ENCODE measurements at places on chromosomes 7 and 10.

- no peak for DNase-seq
Observed at GRCh38 chr10:30176776-30177533, 117.6 kb upstream of the JCAD start.

DNA sequence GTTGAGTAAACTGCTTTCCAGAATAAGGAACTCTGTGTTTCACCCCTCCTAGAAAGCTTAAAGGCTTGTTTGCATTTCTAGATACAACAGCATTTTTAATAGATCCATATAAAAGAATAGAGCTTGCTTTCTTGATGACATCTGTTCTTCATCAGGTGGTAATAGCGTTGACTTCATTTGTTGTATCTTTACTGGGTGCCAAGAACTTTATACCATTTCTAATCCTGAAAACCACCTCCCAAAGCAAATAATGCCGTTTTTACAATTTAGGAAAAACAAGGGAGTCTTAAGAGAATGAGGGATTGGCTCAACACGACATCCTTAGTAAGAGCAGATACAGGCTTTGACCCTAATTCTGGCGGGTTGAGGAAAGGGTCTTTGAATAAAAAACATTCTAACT, 993.4 kb downstream of the TYW1 start:
- no peak for DNase-seq

- no peak for DNase-seq
Observed at GRCh38 chr10:62843600-62843999, 27.4 kb upstream of the EGR2 start.

DNA sequence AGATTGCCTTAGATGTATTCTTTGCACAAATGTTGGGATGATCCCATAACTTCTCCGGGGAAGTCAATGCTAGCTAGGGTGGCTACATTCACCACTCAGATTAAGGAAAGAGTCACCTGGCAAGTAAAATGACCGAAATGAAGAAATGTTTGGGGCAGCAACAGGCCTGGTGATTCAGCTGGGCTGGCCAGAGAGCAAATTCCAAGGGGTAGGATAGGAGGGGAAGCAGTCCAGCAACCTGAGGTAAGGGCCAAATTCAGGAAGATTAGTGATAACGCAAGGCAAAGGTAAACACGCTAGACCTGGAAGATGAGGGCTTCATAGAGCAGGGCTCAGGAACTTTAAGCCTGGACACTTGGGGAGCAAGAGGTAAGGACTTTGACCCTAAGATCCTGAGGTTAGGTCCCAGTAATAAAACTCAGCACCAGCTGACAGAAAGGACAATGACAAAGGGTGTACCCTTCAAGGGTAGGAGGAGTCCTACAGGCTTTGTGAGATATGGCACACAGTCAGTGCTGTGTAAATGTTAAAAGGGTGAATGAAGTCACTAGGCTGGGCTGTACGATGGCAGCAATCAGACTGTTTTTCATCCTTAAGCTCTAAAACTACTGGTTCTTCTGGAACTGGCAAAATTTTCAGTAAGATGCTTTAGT, 22.7 kb upstream of the SMNDC1 start:
- DNase-seq, result no peak

DNA sequence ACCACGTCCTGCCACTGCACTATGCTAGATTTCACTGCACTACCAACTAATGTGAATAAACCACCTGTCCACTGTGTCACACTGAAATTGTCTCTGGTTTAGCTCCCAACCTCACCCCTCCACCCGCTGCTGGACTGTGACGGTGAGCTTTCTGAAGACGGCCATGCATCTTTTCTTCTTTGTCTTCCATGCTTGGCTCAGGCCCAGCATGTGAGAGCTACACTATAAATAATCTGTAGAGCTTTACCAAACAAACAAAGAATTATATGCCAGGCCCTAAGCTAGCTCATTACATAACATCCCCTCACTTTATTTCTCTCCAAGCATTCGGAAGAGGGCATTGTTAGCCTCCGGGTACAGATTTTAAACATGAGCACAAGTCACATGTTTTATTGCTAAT, 633.2 kb downstream of the TNS3 start:
- DNase-seq, result no peak
